ENCODE measurements at places on chromosomes 16 and 17.

GRCh38 chr16:26747760-26748159 is 319.0 kb upstream of the C16orf82 start:
- no peak for DNase-seq

DNA sequence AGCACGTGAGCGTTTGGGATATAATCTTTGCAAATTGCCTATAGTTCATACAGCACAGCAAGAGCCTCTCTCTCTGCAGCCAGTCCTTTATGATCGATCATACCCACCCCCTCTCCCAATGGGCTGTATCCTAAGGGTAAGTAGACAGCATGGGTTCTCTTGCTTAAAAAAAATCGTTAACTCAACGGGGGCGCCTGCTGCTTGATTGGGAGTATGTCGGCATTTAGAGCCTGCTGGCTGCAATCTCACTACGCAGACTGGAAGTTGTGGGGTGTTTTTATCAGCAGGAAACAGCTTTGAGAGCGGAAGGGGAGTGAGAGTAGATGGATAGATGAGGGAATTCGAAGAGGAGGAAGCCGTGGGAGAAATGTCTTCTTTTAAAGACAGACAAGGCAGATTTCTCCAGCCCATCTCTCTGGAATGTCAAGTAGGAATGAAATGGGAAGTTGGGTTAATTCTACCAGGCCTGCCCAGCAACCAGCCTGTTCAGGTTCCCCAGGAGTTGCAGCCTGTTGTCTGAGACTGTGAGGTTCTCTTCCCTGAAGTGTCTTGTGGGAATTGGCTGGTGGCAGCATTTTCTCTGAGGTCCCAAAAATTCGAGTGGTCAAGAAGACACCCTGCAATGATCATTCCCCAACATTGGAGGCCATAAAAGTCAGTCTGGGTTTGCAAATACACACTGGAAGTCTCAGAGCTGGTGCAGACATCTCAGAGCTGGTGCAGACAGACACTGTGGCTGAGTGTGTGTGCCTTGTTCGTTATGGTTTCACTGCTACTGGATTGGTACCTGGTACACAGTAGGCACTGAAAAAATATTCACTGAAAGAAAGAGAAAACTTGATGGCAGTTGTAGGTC is 65.6 kb downstream of the PRKCB start:
- DNase-seq, result no peak

GRCh38 chr16:57009643-57010170 is 20.4 kb downstream of the NLRC5 start:
- DNase-seq, result no peak

DNA sequence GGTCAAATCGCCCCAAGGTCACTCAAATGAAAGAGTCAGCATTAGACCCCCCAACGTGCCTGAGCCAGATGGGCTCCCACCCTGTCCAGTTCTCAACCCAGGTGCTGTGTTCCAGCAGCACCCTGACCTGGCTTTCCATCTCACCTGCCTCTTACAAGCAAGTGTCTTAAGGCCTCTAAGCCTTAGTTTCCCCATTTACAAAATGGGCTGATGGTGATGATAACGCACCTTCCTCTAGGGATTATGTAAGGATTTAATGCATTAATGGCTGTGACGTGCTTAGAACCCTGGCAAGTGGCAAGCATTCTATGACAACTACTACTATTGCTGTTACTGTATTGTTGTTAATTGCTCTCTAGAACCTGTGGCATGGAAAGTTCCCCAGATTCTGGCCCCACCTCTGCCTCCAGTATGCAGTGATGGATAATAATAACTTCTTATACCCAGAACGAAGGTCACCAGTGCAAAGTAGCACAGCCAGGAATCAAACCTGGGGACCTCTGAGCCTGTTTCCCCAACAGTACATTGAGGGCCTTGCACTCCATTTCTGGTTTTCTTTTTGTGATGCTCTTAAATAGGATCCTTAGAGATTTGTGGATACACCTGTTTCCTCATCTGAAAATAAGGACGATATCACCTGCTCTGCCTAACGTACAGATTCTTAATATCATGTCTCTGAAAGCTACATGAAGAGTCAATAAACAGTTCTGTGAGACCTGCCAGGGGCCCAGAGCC is 3.3 kb upstream of the SLC25A39 start:
- DNase-seq, result no peak

DNA sequence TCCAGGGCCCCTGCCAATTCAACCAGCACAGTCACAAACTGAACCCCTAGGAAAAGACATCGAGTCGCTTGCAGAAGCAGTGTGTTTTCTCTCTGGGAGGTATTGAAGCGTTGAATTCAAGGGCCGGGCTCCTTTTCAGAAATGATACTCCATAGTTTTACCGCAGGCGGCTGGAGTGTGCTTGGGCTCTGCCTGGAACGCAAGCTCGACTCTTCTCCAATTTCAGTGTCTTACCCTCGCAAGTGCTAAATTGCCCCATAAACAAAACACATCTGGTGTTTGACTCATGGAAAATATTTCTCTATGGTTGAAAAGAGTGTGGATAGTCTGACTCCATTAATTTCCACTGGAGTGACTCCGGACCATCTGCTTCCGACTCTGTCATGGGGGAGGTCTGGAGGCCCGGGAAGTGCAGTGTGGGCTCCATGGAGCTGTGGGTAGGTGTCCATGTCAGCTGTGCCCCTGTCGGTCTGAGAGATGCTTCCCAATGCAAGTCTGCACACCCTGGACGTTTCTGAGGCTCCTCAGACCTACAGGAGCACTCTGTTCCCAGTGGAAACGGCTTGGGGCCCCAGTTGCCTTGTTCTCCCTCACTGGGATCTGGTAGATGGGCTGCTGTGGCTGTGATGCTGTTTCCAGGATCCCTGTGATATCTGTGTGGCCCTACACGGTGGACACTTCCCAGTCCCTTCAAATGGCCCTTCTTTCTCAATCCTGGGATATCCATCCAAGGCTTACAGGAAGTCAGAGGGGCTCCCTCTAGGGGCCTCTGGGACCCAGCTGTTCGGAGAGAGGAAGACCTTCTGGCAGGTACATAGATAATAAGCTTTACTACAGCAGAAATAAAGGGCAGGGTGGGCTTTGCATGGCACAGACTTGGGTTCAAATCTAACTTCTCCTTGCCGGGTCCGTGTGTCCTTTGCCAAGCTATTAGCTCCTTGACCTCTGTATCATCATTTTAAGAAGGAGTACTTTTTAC is 119.8 kb upstream of the CDH13 start:
- no peak for DNase-seq

- no peak for DNase-seq
These were observed 20.6 kb downstream of the B9D1 start for GRCh38 chr17:19341641-19342610.

GRCh38 chr16:14389359-14389758 is 240.7 kb downstream of the PARN start:
- DNase-seq, result no peak

GRCh38 chr16:80197741-80198201 is 343.0 kb upstream of the DYNLRB2 start:
- no peak for DNase-seq

DNA sequence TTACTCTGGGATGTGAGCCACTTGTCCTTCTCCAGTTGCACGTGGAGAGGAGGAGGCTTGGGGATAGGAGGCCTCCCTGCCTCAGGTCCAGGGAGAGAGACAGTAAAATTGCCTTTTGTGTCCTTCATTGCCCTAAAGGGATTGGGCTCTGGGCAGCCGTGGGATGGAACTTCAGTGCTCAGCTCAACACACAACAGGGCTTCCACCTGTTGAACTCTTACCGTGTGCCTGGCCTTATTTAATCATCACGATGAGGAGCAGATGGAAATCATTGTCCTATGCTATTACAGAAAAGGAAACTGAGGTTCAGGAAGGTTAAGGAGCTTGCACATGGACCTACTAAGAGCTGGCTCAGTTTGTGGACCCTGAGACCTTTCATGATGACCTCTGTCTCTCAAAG is 92.4 kb upstream of the CDC42EP4 start:
- no peak for DNase-seq

DNA sequence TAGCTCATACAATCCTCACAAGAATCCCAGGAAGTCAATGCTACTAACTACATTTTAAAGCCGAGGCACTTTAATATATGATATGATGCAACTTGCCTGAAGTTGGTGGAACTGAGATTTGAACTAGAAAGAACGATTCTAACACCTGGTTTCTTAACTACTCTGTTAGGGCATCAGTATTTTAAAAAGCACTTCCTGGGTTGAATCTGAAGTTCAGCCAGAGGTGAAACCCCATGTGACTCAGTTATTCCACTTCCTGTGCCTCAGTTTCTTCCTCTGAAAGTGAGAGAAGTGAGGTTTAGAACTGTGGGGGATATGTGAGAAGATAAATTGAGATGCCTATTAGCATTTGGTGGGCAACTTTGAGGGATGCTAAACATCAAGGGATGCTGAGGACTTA is 129.4 kb upstream of the ANKFN1 start:
- no peak for DNase-seq

DNA sequence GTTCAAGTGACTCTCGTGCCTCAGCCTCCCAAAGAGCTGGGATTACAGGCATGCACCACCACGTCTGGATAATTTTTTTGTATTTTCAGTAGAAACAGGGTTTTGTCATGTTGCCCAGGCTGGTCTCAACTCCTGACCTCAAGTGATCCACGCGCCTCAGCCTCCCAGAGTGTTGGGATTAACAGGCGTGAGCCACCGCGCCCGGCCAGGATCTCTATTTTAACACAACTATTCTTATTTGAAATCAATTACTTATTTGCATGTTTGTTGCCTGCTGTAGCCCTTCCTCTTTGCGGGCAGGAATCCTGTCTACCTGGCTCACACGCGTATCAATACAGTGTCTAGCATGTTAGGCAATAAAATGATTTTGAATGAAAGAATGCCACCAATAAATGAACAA is 818 bp upstream of the CNEP1R1 start:
- DNase-seq, result no peak

- no peak for DNase-seq
These were observed 33.5 kb upstream of the DOC2B start for GRCh38 chr17:214881-215331.

DNA sequence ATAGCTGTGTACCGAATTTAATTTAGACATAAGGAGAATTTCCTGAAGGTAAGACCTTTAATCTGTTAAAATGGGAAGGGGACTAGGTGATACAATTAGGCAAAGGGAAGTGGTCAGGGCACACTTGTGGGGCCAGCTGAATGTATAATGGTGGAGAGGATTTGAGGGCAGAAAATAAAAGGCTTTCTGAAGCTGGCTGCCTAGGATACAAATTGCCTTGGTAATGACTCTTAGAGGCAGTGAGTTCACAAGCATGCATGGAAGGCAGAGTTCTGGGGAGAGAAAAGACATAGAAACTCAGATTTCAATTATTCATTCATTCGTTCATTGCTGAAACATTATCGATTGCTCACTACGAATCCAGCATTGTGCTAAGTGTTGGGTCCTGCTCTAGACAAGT is 12.4 kb upstream of the NFAT5 start:
- no peak for DNase-seq

DNA sequence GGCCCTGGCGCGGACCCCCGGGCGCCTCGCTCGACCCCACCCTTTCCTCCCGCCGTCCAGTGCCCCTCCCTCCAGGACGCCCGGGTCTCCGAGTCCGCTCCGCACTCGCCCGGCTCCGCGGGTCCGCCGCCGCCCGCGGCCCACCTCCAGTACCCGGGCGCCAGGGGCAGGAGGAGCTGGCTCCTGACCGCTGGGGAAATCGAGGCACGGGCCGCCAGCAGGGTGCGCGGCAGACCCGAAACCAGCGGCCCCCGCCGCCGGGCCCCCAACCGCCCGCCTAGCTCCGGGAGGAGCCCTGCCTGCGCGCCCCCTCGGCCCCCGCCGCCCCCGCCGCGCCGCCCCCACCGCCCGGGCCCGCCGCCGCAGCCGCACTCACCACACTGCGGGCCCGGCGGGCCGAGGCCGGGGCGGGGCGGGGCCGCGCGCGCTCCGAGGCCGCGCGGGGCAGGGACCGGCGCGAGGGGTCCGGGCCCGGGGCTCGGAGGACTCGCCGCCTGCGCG is 333 bp downstream of the MAFG start:
- DNase-seq, result no peak

DNA sequence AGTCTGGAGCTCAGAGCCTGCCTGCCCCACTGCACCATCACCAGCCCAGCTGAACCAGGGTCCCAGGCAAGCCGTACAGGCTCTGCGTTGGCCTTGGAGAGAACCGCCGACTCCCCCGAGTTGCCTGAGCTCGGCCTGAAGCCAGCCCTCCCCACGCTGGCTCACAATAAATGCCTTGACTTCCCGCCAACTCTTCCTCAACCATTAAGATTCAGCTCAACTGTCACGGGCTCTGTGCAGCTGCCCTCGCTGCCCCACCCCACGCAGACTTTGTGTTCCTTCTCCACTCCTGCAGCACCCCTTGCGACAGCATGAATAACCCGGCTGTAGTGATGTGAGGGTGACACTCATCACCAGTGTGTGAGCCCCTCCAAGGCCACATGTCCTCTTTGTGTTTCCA is 4.8 kb upstream of the QPRT start:
- no peak for DNase-seq

DNA sequence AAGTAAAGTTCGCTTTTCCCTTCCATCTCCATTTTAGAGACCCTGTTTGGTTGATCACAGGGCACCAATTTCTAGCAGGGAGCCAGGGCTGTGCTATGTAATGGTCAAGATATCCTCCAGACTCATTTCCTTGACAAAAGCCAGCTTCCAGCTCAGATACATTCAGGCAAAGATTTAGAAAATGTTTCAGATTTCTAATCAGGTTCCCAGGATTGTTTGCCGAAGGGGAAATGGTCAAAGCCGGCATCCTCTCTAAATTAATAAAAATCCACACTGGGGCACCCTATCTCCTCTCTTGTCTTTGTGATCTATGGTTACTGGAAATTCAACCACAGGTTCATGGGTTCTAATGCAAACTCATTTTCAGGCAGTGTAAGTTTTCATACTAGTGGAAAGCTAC is 686.8 kb upstream of the KIF2B start:
- no peak for DNase-seq

GRCh38 chr16:86011532-86011931 is 112.6 kb downstream of the IRF8 start:
- no peak for DNase-seq

- DNase-seq, result no peak
These were observed 362.0 kb downstream of the SEC14L1 start for GRCh38 chr17:77502626-77503292.

- no peak for DNase-seq
These were observed 1.9 kb downstream of the PPP4C start for GRCh38 chr16:30077656-30078055.

DNA sequence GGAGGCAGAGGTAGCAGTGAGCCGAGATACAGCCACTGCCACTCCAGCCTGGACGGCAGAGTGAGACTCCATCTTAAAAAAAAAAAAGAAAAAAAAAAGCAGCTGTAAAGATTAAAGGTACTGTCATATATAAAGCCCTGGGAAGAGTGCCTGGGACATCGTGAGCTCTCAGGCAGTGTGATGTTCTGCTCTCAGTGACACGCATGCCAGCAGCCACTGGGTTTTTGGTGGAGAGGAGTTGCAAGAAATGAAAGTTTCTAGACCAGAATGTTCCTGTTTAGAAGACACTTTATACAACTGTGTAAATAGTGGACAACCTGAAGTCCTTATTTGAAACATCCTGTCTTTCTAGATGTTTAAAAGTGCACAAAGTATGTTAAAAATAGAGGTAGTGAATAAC is 213.2 kb downstream of the IRF8 start:
- no peak for DNase-seq

GRCh38 chr17:12790249-12791106 is 1.2 kb downstream of the ARHGAP44 start:
- DNase-seq, result no peak

- DNase-seq, result no peak
These were observed 195.3 kb upstream of the RPL38 start for GRCh38 chr17:74008196-74008595.

GRCh38 chr16:72787514-72788268 is 260.2 kb downstream of the ZFHX3 start:
- peak; percentile 69 for DNase-seq

Data from ureter (tissue), 1 donor.